Upper lobe of left lung (tissue), 6 donors: ENCODE measurements at places on chromosomes 7 and 10.

DNA sequence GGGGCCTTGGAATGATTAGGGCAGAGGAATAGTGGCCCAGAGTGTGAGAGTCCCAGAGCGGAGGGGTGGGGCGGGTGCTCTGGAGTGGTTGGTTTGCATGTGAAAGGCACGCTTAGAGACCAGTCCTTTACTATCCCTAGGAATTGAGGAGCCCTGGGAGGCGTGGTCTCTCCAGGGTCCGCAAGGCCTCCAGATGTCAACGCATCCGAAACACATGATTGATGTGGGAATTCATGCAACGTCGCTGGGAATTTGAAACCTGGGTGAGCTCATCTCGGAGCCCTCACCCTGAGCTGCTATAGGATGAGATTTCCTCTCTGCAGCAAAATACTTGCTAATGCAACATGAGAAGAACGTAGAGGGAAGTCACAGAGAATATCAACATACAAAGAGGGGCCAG, 51.2 kb downstream of the NPTX2 start:
- no peak for DNase-seq

- peak; percentile 42 for DNase-seq
Observed at GRCh38 chr7:44755698-44756627, 7.3 kb downstream of the ZMIZ2 start.

DNA sequence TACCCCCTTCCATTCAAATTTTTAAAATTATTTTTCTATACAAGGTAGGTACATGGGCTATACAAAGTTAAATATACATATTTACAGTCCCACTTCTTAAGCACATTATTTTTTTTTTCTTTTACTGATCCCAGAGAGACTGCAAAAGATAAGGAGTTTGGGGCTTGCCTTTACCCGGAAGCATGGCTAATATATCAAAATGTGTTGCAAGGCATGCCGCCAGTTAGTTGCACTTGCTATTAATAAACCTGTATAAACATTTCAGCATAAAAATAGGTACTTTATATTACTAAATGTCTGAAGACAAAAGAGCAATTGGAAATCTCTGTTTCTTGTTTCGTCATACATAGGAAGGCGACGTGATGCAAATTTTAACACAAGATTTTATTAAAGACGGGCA, 21.5 kb upstream of the PDLIM1 start:
- DNase-seq, result no peak

DNA sequence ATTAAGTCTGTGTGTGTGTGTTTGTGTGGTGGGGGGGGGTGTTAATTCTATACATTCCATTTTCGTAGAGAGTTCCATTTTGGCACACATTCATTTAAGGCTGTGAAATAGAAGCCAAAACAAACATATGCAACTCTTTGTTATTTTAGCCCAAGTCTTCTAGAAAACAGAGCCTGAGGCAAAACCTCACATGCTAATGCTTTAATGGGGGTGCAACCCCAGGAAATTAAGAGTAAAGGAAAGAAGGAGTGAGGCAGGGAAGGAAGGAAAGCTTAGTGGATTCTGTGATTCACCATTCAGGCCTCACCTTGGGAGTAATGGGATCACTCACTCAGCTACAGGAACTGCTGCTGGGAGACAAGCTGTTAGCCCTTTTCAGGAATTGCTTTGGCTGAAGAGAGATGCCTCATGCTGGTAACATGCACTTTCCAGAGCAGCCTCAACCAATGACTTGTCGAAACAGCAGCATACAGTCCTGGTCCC, 73.0 kb upstream of the CTTNBP2 start:
- no peak for DNase-seq

- DNase-seq, result no peak
Observed at GRCh38 chr10:130630135-130630534, 493.9 kb downstream of the GLRX3 start.

DNA sequence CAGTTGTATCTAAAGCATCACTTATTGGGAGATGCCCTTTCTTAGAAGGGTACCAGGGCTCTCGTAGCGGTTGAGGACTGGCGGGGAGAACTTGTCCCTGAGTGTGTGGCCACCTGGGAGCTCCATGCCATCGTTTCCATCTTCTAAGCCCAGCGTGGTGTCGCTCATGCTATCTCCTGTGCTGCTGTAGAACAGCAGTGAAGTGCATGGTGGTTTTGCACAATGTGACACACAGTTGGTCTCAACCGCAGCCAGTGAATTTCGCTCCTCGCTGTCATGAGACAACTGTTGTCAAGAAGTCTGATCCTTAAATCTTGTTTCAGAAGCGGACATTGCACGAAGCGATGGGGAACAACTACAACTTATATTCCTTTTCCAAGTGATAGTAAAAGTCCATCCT, 283.4 kb downstream of the GRID1 start:
- no peak for DNase-seq

DNA sequence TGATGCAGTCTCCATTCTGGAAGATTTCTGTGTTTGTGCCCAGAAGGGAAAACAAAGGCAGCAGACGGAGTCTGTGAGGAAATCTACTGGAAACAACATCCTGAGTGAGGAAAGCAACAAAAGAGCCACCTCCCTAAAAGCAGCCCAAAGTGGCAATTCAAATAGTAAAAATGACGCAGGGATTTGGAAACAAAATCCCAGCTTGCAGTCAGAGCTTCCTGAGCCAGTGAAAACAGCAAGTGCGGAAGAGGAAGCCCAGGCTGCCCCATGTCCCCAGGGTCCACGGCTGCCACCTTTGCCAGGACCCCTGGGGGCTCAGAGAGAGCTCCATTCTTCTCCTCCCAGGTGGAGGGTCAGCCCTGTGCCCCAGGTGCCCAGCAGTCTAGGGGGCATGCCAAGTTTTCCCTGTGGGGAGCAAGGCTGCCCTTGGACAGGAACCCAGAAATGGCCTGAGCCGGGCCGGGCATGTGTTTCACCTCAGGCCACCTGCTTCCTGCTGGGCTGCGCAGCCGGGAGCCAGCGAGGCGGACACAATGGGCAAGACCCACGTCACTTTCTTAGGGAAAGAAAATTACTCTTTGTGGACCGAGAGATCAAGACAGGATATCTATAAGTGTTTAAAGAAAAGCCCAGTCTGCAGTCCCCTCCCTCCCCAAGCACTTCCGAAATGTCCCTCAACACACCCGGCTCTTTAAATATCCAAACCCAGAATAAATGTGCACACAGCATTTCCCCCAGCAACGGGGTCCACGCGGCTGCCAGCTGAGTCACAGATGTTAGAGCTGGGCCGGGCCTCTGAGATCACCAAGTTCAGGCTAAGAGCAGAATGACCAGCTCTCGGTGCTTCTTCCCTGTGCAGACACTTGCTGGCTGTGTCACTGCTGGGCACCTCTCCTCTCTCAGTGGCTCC, 231.1 kb downstream of the ARHGAP12 start:
- DNase-seq, result peak; percentile 75

DNA sequence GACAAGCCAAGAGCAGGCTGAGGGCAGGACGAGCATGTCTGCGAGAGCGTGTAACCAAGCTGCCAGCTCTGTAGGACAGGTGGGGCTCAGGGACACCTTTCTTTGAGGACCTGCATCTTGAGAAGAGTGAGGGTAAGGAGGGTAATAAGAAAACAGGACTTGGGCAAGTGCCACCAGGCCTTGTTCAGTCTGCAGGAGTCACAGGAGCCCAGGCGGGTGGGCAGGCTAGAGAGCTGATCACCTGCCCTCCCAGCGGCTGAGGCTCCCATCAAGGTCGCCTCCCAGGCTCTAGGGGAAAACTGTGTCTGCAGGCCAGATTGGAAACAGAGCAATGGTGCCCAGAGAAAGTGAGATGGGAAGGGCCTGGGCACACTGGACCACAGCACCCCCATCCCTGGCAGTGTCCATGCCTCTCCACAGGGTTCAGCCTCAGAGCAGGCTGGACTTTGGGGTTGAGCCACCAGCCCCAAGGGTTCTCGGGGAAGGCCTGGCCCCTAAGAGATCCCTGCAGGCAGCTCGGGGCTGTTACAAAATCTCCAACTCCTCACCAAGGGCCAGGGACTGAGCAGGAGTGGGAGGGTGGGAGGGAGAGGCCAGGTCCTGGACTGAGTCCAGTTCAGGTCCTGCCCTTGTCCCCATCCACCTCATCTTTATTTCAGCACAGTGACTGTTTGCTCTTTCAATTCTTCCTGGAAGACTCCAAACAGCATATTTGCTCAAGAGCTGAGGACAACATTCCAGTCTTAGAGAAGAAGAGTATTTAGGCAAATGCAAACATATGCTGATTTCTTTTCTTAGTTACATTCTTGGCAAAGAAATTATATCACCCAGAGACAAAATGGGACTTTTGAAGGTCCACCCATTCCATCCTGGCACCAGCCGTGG, 161.9 kb downstream of the GRID1 start:
- no peak for DNase-seq

- DNase-seq, result no peak
Observed at GRCh38 chr7:106679153-106679931, 18.4 kb upstream of the CCDC71L start.

DNA sequence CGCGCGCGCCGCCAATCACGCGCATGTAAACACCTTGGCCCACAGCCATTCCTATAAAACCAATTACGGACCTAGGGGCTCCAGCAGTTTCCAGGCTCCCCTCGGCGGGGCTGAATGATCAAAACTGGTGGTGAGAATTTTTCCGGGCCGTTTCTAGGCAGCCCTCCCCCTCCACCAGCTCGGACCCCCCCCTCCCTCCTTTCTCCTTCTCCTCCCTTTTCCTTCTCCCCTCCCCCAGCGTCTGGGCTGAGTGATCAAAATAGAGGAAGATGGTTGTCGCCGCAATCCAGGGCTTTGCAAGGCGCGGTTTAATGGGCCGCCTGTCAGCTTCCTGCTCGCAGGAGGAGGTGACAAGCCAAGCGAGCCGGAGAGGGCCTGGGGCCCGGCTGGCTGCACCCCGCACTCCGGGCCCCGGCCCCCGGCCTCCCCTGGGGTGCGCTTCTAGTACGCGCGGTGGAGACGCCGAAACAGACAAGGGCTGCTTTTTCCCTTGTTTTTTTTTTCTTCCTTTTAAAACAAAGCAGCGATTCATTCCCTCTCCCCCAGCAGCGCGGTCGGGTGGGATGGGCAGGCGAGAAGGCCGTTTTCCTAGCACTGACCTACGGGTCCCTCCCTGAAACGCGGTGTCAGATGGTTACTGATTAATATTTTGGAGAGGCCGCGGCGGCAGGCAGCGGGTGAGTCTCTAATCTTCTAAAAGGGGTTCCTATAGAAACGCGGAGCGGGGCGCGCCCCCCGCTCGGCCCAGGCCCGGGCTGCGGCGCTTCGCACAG, 528 bp upstream of the TNRC18 start:
- peak; percentile 92 for DNase-seq

DNA sequence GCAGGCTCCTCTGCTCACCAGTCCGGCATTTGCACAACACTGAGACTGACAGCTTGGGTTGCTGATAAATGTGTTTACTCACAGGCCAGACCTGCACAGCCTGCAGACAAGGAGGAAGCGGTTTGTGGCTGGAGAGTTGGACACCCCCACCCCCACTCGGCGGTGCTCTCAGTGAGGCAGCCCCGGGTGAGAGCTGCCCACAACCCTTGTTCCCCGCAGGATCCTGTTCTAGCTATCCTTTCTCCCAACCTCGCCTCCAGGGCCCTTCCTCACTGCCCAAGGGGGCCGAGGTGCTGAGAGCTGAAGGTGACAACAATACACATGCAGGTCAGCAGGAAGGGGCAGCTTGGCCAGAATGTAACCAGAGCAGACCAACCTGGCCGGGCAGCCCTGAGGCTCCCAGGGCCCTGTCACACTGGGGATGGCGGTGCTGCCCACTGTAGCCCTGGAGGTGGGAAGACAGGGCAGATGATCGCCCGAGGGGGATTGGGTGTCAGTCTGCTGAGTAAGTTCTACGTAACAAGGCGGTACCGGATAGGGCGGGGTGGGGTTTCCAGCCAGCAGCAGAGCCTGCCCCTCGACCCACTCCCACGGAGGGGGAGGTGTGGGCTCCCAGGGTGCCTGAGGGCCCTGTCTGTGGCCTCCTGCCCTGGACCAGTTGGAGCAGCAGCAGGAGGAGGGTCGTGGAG, 2.1 kb upstream of the ADAM8 start:
- peak; percentile 64 for DNase-seq

DNA sequence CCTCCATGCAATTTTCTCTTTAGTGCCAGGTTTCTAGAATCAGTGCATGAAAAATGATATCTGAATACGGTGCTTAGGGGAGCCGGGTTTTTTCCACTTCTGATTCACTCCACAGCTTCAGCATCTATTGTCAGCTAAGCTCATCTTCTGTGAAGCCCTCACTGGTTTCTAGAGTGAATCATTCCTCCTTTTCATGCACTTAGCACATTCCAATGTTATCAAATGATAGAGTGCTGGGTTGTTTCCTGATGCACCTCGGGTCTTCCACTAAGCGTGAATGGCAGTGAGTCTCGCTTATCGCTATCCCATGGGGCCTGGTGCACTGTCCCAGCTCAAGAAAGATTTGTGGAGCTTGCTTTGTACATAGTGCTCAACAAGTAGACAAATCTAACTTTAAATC, 170.9 kb upstream of the RHEB start:
- no peak for DNase-seq

DNA sequence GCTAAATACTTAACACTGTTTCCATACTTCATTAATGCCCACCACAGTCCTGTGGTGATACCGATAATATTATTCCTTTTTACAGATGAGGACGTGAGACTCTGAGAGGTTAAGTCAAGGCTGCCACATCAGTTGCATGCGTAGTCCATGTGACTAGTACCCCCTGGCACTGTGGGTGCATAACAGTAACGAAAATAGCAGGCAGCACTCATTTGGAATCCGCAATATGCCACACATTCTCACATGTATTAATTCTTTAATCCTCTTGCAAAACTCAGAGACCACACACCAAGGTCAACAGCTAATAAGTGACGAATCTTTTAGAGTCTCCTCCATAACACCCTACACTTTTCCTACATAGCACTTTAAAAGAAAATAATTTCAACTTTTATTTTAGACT, 99.5 kb upstream of the HABP2 start:
- no peak for DNase-seq

- no peak for DNase-seq
Observed at GRCh38 chr10:7121154-7121797, 289.6 kb downstream of the SFMBT2 start.

- DNase-seq, result no peak
Observed at GRCh38 chr10:74748468-74749031, 77.8 kb upstream of the KAT6B start.

GRCh38 chr7:48088559-48089045, 463 bp upstream of the UPP1 start:
- peak; percentile 91 for DNase-seq

- DNase-seq, result no peak
Observed at GRCh38 chr7:99404235-99404976, 4.0 kb downstream of the PDAP1 start.

DNA sequence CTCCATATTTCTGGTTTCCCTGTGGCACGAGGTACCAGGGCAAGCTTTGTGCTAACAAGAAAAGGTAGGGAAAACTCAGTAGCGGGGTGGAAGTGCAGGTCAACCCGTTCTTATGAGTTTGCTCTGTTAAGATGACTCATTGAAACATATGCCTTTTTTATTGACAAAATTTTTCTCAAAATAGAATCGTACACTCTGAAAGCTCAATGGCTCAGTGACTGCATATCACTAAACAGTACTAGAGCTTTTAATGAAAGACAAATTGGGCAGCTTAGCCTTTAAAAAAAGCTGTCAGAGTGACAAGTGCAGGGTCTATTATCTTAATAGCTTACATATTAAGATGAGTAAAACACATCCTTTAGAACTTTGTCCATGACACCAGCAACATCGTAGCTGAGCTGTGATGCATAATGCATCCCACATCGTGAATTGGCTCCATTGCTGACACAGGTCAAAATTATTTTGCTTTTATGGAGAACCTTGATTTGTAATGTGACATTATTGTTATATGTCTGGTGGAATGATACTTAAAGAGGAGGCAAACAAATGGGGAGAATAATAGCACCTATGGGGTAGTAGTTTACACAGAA, 264.4 kb downstream of the ETV1 start:
- no peak for DNase-seq
